ENCODE measurements at places on chromosomes 5 and 9. TPM values are rescaled to one million over a fixed set of nuclear protein-coding genes. Genes with fewer than 3 reads are reported as not detected.
A peak's percentile ranks its signal among the peaks of the same experiment; 100 is the strongest.

Gene NPR3
- 0.04 TPM for total RNA-seq

Gene FST
- 15.9 TPM for total RNA-seq

- no peak for DNase-seq
These were observed 229.5 kb downstream of the PAPPA start for GRCh38 chr9:116383133-116383532.

DNA sequence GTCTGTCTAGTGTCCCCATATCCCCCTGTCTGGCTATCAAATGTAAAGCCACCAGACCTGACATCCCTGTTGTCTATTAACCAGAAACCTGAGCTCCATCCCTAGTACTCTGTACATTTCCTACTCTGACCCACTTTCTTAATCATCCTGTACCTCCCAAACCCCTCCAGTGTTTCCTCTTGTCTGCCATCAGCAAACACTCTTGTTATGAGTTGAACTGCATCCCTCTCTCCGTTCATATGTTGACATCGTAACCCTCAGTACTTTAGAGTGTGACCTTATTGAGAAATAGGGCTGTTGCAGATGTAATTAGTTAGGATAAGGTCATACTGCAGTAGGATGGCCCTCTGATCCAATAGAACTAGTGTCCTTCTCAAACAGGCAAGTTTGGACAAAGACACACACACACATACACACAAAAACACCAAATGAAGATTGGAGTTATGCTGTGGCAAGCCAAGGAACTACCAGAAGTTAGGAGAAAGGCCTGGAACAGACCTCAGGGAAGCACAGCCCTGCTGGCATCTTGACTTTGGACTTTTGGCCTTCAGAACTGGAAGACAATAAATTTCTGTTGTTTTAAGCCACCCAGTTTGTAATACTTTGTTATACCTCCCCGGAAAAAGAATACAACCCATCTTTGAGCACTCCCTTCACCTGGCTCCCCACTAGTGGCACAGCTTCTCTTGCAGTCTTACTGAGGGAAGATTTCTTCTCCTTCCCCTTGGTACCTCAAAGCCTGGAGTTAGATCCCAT, 180.0 kb upstream of the PTGER4 start:
- no peak for DNase-seq

Gene SLC1A1
- total RNA-seq, result 11.6 TPM

Gene SPATA31A5
- total RNA-seq, result not detected

- no peak for DNase-seq
These were observed 20.3 kb upstream of the ABCA1 start for GRCh38 chr9:104948277-104948676.

Gene IFNK
- not detected for total RNA-seq

- no peak for DNase-seq
These were observed 72.8 kb downstream of the TRIO start for GRCh38 chr5:14215901-14216300.

DNA sequence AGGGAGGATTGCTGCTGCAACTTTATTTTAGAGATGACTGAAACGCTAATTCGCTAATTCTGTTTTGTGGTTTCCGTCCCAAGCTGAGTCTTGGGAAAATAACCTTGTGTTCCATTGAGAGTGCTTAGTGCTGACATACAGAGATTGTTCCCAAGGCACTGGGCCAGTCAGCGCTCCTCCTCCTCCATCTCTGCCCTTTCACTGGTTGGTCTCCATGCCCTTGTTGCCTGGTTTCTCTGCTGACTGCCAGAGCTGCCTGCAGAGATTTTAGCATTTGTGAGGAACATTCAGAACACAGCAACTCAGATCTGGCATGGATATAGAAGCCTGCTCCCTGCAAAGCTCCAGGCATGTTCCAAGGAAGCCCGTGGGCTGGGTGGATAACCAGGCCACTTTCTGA, 126.0 kb upstream of the IRX2 start:
- DNase-seq, result no peak

DNA sequence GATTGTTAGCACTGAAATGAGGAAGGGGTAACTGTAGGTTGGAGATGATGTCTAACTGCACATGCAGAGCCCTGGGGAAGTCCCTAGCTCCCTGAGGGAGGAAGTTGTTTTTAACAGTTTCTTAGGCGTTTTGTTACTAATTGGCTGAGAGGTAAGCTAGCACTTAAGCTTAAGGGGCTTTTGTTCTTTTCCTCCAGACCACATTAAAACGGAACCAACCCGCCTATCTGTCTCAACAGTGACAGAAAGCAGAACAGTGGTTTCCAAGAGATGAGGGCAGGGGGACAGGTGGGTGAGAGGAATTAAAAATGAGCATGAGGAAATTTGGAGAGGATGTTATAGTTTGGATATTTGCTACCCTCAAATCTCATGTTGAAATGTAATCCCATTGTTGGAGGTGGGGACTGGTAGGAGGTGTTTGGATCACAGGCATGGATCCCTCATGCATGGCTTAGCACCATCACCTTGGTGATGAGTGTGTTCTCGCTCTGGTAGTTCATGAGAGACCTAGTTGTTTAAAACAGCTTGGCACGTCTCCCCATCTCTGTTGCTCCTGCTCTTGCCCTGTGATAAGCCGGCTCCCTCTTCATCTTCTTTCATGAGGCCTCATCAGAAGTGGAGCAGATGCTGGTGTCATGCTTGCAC, 38.9 kb downstream of the LYRM7 start:
- DNase-seq, result no peak

- no peak for DNase-seq
These were observed 6.9 kb downstream of the FGD3 start for GRCh38 chr9:92954049-92954861.

Gene FOXD4L3
- total RNA-seq, result not detected

GRCh38 chr5:160009591-160009989, 651 bp downstream of the TTC1 start:
- DNase-seq, result peak; percentile 16

Gene UBE2R2
- total RNA-seq, result 32.3 TPM

Gene DMRT3
- total RNA-seq, result not detected

Gene MATR3
- total RNA-seq, result 239 TPM

DNA sequence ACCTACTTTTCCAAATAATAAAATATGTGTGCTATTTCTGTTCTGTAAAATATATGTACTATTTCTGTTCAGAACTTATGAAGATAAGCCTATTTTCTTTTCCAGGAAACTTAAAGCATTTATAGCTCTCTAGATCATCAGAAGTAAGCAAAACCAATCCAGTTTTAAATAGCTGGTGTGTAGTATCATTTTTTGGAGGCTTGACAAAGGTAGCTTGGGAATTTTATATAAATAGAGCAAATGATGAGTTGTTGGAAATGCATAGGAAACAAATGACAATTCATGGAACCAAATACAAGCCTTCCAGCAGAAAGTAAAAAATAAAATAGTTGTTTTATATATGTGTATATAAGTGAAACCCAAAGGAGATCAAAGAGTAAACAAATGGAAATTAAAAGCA, 1038.1 kb upstream of the ARRDC3 start:
- no peak for DNase-seq
